ENCODE measurements at places on chromosomes 5 and 9. TPM values are rescaled to one million over a fixed set of nuclear protein-coding genes. Genes with fewer than 3 reads are reported as not detected.

GRCh38 chr9:14018081-14018480 lies 295.9 kb downstream of the NFIB start:
- DNase-seq = no peak

GRCh38 chr5:124157320-124157719 lies 589.1 kb downstream of the ZNF608 start:
- DNase-seq = peak; percentile 27

GRCh38 chr5:130066644-130067043 lies 162.4 kb downstream of the CHSY3 start:
- no peak for DNase-seq

DNA sequence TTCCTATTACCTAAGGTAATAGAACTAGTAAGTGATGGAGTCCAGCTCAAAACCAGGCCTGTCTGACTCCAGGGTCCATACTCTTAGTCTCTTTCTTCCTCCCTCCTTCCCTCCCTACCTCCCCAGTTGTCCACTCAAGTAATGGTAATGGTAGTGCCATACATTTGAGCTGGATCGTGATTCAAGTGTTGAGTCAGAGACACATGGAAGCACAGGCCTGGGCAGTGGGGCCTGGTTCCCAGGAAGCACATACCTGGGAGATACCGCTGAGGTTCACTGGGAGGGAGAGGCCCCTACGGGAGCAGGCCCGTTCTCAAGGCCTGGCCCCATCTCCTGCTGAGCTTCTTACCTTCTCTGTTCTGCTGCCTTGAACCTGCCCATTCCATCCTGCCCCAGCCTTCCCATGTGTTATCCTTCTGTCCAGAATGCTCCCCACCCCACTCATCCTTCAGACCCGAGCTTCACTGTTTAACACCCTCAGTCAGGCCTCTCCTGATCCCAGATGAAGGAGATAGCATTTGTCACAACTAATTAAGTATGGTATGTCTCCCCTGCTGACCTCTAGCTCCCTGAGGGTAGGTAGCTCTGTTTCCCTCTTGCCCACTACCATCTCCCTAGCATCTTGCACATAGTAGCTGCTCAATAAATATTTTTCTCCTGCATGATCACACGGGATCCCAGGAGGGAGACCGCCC lies 13.8 kb downstream of the URM1 start:
- no peak for DNase-seq

DNA sequence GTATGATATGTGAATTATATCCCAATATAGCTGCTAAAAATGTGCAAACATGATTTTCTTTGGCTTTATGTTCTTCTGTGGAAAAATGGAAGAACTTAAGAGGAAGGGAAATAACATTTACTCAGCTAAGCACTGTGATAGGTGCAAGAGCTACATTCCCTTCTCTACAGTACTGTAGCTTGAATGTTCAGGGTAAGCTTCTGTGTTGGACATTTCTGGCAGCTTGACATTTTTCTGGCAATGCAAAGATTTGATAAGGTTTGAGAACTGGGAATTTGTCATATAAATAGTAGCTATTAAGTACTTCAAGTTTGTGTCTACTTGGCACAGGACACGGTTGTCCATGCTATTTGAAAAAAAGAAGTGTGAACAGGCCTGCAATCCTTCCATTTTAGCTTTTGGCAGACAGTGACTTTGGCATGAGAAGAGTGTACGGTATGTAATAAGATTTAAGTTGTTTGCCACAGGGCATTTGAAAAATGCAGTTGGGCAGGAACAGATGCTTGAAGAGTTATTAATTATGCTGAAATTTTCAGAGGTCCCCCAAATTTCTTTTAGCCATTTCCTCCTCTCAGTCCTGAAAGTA lies 77.6 kb downstream of the KIF4B start:
- no peak for DNase-seq

- DNase-seq = no peak
These were observed 135.2 kb downstream of the GNA14 start for GRCh38 chr9:77512876-77513275.

DNA sequence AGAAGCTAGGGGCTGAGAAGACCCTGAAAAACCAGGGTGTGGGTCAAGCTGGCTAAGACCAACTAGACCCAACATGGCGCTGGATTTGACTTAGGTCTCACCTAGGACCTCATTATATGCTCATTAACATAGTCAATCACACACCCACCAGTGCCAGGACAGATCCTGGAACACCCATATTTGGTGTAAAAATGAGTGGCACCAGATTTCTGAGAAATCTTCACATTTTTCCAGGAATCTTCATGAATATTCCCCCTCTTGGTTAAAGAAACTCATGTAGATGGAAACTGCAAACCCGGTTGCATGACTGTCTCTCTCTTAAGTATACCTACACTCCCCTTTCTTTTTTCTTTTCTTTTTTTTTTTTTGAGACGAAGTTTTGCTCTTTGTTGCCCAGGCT lies 17.9 kb upstream of the RAB14 start:
- no peak for DNase-seq

DNA sequence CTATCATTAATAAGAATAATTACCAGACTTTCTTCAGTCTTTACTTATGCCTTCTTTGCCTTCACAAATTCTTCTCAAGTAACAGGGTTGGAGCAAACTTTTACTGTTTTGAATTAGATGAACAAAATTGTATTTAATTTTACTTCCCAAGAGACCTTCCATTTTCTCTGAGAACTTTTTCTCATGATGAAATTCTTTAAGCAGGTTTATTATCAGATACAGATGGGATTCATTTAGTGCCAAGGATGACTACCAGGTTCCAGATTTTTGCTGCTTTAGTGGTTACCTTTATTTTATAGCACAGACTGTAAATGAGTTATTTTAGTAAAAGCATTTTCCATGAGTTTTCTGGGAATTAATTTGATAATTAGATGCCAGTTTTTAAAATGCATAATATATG lies 125.1 kb downstream of the GDNF start:
- DNase-seq = no peak

GRCh38 chr5:53027913-53028312 lies 38.8 kb downstream of the ITGA2 start:
- peak; percentile 25 for DNase-seq

DNA sequence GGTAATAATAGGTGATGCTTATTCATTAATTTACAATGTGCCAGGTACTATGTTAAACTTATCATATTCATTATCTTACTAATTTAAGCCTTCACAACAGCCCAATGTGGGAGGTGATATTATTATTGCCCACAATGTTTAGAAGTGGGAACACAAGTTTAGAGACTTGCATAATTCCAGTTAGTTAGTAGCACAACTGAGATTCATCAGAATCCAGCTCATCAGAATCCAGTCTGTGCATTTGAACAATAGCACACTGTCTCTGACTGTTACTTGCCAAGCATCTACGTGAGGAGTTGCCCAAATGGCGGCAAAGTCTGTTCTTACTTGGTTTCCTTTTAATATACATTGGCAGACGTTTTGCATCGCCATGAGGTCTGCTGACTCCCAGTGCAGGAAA lies 110.9 kb upstream of the BASP1 start:
- DNase-seq = no peak

DNA sequence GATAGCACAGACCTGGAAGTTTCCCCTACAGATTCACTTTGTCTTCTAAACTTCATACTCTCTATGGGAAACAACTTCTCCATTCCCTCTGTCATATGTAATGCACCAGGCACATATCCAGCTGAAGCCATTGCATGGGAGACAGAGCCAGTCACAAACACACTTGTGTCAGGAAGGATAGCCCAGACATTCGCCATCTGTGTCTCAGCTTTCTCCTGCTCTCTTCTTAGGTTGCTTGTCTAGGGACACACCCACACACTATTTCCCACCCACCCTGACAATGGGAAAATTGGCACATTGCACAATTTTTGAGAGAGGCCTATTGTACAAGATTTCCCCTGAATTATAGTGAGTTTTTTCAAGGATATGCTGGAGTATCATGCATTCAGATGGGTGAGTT lies 158.4 kb upstream of the MPDZ start:
- no peak for DNase-seq

DNA sequence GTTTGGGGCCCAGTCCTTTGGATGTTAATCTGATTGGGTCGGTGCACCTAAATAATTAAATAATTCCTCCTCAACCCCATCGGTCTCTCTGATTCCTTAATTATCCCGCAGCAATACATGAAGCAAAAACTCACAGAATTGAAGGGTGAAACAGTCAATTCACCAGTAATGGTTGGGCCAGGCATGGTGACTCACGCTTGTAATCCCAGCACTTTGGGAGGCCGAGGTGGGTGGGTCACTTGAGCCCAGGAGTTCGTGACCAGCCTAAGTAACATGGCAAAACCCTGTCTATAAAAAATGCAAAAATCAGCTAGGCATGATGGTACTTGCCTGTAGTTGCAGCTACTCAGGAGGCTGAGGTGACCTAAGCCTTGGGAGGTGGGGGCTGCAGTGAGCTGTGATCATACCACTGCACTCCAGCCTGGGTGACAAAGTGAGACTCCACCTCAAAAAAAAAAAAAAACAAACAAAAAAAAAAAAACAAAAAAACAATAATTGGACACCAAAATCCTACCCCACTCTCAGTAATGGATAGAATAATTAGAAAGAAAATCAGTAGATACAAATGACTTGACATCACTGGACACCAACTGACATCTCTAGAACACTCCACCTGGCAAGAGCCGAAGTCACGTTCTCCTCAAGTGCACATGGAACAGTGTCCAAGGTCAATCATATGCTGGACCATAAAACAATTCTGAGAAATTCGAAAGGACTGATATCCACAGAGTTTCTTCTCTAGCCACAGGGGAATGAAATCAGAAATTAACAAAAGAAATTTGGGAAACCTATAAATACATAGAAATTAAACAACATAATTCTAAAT lies 5.3 kb downstream of the ABO start:
- no peak for DNase-seq

GRCh38 chr9:75242426-75242825 lies 154.1 kb downstream of the OSTF1 start:
- no peak for DNase-seq

- DNase-seq = no peak
These were observed 10.7 kb downstream of the NR5A1 start for GRCh38 chr9:124496463-124496862.

- DNase-seq = no peak
These were observed 352.3 kb downstream of the SLCO4C1 start for GRCh38 chr5:101943784-101944183.

GRCh38 chr5:74897049-74897448 lies 30.9 kb upstream of the FAM169A start:
- no peak for DNase-seq

DOCK8 gene
- total RNA-seq = 73.2 TPM

GABRA6 gene
- total RNA-seq = not detected

RNF20 gene
- 9.2 TPM for total RNA-seq

ECSCR gene
- not detected for total RNA-seq

MAMDC2 gene
- 42.3 TPM for total RNA-seq

AJM1 gene
- 0.27 TPM for total RNA-seq

PCDHA1 gene
- not detected for total RNA-seq

GGTA1 gene
- 4.8 TPM for total RNA-seq

NUTM2G gene
- not detected for total RNA-seq

FAM114A2 gene
- total RNA-seq = 11.3 TPM

HRH2 gene
- 5.1 TPM for total RNA-seq

CCDC69 gene
- total RNA-seq = 33.7 TPM

All from hematopoietic multipotent progenitor cell (in vitro differentiated cells).